ENCODE measurements at places on chromosomes 3 and 15. TPM values are rescaled to one million over a fixed set of nuclear protein-coding genes. Genes with fewer than 3 reads are reported as not detected.

The DPPA2 gene
- not detected for total RNA-seq

- DNase-seq, result no peak
These were observed 96.5 kb upstream of the TLE3 start for GRCh38 chr15:70194266-70194665.

- no peak for DNase-seq
These were observed 121.5 kb downstream of the DNAJB8 start for GRCh38 chr3:128345196-128345595.

DNA sequence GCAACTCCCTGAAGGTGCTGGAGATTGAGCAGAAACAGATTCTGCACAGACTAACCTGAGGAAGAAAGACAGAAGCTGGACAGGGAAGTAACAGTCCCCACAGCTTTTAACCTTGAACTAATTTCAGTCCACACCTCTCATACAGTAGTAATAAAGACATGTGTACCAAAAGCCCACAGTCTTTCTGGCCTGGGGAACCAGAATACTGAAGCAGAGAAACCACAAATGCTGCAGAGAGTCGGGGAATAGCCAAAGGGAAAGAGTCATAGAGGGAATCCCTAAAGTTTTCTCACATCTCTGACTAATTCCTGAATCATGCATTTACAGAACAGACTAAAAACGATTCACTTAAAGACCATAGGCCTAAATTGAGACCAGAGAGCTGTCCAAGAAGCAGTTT is 503.4 kb upstream of the NECTIN3 start:
- no peak for DNase-seq

DNA sequence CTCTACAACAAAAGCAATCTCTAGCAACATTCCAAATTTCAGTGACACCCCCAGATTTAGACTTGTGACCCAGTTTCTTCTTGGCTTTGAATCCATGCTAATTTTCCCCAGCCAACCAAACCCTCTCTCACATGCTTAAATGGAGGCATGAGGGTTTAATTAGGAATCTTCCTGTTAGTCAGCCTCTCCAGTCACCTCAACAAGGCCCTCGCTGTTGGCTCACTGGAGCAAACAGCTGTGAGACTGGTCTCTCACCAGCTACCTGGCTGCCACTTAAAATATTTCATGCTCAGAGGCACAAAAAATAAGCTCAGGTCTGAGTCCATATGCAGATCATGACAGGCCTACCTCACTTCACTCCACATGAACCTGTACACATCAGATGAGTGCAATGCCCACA is 630.4 kb upstream of the ADAMTS9 start:
- no peak for DNase-seq

GRCh38 chr3:178318941-178319816 is 217.1 kb upstream of the KCNMB2 start:
- no peak for DNase-seq

The KLHL6 gene
- 27.8 TPM for total RNA-seq

DNA sequence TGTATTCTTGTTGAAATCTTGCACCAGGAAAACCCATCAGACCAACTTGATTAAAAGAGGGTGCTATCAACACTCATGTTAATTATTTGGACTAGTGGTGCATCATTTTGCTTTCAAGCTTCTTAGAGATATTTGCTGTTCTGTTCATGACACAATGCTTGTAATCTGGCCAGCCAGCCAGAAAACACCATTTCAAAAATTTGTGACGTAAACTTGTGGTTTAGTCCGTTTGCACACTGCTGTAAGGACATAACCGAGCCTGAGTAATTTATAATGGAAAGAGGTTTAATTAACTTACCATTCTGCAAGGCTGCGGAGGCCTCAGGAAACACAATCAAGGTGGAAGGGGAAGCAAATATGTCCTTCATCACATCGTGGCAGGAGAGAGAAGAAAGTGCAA is 374.3 kb upstream of the TGFBR2 start:
- no peak for DNase-seq

DNA sequence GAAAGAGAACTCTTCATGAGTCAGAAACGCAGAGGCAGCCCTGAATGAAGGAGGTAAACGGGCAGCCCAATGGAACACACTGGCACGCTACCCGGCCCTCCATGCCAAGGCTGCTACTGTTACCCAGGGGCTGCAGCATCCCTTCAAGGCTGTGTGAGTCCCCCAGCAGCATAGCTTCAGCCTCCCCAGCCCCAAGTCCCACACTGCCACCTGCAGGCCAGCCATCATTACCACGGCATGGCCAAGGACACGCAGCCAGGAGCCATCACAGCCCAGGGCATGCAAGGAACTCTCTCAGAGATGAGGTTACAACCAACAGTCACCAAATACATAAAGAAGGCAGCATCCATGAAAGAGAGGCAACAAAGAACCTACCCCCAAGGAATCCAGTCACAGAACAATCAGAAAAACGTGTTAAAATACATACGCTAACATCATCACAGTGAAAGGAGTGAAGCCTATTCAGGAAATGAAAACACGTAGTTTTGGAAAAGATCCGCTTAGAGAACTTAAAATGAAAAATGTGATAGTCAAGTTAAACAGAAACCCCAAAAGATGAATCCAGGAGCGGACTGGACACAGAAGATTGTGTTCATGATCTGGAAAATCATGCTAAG is 22.4 kb downstream of the PLA2G4F start:
- DNase-seq, result peak; percentile 76

DNA sequence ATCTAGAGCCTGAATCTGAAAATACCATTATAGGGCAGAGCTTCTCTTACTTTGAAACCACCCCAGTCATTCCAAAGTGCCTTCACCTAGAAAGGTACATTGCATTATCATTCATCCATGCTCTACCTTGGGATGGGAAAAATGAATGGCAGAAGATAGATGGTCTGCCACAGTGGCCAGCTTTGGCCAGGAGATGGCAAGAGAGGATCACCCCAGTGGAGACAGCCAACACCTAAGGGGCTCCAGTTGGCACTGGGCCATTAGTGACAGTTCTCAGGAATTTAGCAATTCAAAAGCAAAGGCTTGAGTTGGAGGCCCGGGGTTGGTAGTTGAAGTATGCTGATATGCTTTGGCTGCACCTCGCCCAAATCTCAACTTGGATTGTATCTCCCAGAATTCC is 253.6 kb upstream of the MRPL3 start:
- DNase-seq, result no peak

DNA sequence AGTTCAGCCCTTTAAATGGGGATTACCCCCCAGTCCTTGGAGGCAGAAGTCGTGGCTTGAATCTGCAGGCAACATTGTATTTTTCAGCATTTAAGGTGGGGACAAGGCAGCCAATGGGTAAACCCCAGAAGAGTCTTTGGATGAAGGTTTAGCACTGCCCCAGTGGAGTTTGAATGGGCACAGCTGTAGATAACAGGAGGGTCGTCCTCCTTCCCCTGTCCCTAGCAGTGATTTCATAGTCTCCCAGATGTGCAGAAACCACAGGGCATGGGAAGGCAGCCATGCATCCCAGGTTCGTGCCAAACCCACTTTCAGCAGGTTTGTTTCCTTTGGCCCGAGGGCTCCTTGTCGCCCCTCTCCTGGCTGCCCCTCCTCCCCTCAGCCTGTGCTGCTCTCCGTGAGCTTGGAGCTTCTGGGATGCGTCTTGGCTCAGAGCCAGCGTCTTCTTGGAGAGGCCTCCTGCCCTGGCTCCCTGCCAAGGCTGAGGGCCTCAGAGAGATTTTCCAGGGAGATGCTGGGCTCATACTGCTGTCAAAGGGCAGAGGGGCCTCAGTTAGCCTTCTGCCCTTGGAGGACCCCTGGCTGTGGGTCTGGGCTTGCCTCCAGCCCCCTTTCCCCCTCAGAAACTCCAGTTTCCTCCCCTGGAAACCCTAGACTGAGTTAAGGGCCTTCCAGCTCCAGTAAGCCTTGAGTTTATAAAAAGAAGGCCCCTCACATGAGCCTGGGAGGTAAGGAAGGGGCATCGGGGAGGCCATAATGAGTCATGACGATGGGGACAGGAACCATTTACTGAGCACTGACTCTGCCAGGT is 48.9 kb upstream of the POLG start:
- DNase-seq, result no peak

GRCh38 chr3:18369551-18370185 is 55.5 kb downstream of the SATB1 start:
- DNase-seq, result no peak

- no peak for DNase-seq
These were observed 91.6 kb upstream of the KLHL25 start for GRCh38 chr15:85886309-85886811.

DNA sequence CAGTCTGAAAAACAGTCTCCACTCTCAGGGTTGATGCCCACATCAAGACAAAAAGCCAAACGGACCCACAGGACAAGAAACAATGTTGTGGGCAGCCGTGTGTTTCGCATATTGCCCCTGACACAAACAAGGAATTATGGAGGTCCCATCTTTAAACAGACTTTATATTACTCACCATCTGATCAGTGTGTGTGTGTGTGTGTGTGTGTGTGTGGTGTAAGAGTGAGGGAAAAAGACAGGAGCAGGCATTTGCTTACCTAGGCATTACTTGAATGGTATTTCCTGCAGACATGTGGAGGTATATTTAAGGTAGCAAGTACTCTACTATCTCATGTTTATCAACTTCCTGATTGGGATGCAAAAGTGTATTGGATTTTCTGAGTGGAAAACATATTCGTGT is 136.3 kb downstream of the TMCO5A start:
- no peak for DNase-seq

GRCh38 chr15:25859838-25860645 is 3.1 kb downstream of the ATP10A start:
- peak; percentile 59 for DNase-seq

- DNase-seq, result no peak
These were observed 16.5 kb downstream of the SEMA7A start for GRCh38 chr15:74417225-74417624.

GRCh38 chr15:86362555-86362954 is 282.9 kb downstream of the AGBL1 start:
- no peak for DNase-seq

- DNase-seq, result no peak
These were observed at the start of gene SPATA12 for GRCh38 chr3:57060089-57060821. Gene SPATA12 (plus strand): TSS chr3:57060664. CDS start chr3:57073695, 13,031 bp downstream.

The DNAJC19 gene
- total RNA-seq, result 49.1 TPM

GRCh38 chr3:112437146-112438022 is 61.9 kb downstream of the BTLA start:
- peak; percentile 29 for DNase-seq

The HACD2 gene
- total RNA-seq, result 23.8 TPM

DNA sequence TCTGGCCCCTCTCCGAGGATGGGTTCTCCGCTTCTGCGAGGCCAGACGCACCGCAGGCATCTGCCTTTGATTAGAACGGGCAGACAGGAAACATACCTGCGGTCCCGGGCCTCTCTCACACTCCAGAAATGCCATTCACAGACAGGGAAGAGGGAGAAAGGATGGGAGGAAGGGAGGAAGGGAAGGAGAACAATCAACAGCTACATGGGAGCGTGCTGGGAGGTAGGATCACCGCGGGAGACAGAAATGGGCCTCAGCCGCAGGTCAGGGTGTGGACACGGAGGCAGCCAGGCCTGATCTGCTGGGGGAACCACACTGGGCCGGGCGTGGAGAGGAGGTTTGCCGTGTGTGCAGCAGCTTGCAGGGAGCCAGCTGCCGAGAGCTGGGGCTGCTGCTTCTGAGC is 90.7 kb upstream of the RGMA start:
- DNase-seq, result no peak

- DNase-seq, result peak; percentile 50
These were observed 29.4 kb upstream of the TMEM45A start for GRCh38 chr3:100463002-100463401.

The ANKRD34C gene
- not detected for total RNA-seq

Data from activated CD8-positive, alpha-beta T cell treated with anti-CD3 and anti-CD28 coated beads, Interleukin-2, amount 10 ng/mL, durations not matched to agents 7 days and 5 days (primary cell).